ENCODE measurements at places on chromosomes 3 and 15. TPM values are rescaled to one million over a fixed set of nuclear protein-coding genes. Genes with fewer than 3 reads are reported as not detected.

The COLQ gene
- 2.0 TPM for total RNA-seq

DNA sequence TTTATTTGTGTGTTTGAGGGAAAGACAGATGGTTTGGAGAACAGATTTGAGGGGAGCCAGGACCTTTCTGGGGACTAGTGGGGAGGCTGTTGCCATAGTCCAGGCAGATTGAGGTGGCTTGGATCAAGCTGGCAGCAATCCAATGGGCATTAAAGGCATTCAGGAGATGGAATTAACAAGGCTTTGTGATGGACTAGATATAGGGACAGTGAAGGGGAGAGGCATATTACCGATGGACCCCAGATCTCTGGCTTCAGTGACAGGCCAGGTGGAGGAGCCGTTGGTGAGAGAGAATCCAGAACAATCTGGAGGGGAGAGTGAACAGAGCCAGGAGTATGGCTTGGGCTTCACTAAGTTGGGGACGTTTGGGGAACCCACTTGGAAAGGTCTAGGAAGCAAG, 124.8 kb downstream of the EEFSEC start:
- DNase-seq, result no peak

- no peak for DNase-seq
These were observed 57.2 kb downstream of the GPR156 start for GRCh38 chr3:120227710-120228347.

- DNase-seq, result no peak
These were observed 7.9 kb downstream of the NBEAL2 start for GRCh38 chr3:46987319-46987742.

DNA sequence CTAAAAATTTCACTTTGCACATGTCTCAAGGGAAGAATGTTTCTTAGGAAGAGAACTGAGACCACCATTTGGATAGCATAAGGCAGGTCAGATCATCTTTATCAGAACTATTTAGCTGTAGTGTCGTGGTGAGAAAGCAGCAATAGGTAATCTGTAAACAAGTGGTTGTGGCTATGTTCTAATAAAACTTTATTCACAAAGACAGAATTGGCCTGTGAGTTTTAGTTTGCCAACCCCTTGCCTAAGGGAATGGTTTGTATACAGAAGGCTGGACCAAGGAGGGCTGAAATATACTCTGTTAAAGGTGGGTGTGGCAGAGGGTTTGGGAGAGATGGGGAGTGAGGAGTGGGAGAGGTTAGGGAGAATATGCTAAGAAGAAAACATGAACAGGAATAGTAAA, 10.6 kb upstream of the RBM5 start:
- no peak for DNase-seq

DNA sequence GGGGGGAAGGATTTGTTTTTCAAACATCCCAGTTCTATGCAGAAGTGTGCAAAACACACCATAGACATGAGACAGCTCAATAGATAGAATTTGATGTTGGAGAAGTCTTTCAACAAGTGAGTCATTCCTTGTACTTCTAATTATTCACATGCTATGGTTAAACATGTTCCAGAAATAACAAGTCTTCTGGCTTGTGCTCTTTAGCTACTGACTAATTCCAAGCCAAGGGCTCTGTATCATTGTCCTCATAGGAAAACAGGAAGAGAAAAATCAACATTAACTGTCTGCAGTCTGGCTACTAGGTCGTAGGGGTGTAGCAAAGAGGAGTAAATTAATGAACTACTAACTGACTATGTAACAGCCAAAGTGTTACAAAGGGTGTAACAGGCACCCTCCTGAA, 25.8 kb downstream of the LDHAL6B start:
- DNase-seq, result no peak

The ACKR4 gene
- total RNA-seq, result 8.5 TPM

- DNase-seq, result no peak
These were observed 54.5 kb downstream of the UACA start for GRCh38 chr15:70708839-70709238.

The WDR49 gene
- total RNA-seq, result 13.9 TPM

The PLSCR2 gene
- total RNA-seq, result 0.86 TPM

The SHF gene
- 6.4 TPM for total RNA-seq

- DNase-seq, result no peak
These were observed 200.3 kb upstream of the PFN2 start for GRCh38 chr3:150170852-150171520.

The PDZRN3 gene
- 16.0 TPM for total RNA-seq

The PPP1R14D gene
- total RNA-seq, result 0.53 TPM

DNA sequence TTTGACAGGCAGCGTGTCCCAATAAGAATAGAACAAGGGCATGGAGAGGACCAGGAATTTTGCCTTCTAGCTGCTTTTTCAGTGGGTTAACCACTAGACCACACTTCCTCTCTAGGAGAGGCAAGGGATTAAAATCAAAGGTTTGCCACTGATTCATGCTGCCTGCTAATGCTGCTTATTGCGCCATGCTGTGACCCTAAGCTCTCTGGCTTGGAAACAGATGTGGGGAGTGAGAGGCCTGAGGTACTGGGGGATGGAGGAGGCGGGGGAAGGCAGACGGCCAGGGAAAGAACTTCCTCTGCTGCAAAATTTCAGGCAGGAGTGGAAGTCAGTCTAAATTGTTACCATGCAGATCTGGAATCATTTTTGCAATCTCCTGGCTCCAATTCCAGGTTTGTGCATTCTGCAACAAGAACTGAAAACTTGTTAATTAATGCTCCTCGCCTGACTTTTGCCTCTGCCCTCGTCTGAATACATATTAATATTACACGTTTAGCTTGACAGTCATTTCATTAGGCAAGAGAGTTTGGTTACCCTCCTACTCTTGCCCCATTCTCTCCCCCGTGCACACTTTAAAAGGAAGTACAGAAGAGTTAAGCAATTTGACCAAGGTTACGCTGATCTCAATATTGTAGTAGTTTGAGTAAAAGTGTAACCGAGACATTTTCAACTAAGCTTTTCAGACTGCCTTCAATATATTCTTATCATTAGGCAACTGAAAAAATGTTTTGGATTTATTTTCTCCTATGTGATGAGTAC, 121.7 kb upstream of the SPRED1 start:
- DNase-seq, result peak; percentile 79

The CFAP44 gene
- total RNA-seq, result 14.1 TPM

GRCh38 chr3:148878095-148878494, 13.0 kb downstream of the CPA3 start:
- no peak for DNase-seq

DNA sequence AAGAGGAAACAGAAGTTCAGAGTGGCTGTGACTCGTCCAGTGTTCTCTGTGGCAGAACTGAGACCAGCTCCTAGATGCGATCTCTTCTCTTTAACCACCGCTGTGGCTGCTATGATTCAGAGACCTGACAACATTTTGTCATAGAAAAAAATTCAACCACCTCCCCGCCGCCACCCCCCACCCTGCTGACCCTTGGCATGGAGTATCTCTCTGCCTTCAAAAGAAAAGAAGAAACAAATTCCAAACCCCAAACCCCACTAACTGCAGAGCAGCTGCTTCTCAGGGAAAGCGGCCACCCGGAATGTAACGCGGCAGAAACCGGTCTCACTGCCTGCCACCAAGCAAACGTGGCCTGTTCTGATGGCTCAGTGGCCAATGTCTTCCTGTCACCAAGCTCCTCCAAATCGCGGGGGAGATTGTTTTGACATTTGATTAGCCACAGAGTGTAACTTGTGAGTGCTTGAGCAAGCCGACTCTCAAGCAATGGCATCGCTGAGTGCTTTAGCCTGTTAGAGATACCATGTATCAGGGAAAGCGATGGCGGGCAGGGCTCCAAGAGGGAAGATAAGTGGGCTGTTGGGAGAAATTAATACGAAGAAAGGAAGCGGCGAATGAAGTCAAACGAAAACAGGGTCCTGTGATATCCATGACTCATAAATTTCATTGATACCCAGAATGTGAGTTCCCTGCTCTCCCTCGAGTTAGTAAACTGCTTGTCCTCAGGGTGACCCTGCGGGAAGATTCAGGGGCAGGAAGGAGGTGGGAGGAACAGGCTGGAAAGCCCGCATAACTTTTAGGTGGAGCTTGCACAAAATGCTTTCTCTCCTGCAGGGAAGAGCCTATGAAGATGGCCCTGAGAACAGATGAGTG, 44.8 kb upstream of the TLE3 start:
- DNase-seq, result peak; percentile 64

DNA sequence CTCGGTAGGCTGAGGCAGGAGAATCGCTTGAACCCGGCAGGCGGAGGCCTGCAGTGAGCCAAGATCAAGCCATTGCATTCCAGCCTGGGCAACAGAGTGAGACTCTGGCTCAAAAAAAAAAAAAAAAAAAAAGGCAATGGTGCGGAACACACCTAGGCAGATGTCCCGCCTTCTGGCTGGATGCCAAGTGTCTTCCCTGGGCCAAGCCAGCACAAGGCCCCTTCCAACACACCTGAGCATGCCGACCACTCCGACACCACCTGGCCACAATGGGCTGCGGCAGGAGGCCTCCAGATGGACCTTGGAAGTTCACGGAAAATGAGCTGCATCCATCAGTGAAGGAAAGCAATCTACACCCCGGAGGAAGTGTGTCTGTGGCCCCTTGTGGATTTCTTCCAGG, 19.0 kb downstream of the NUP210 start:
- DNase-seq, result no peak

The TMEM212 gene
- 5.2 TPM for total RNA-seq

- DNase-seq, result no peak
These were observed 15.3 kb downstream of the H1-8 start for GRCh38 chr3:129558081-129558771.

- DNase-seq, result no peak
These were observed 30.5 kb downstream of the ACAN start for GRCh38 chr15:88833731-88834100.

- DNase-seq, result no peak
These were observed 140.4 kb upstream of the GALNT15 start for GRCh38 chr3:16033889-16034687.

GRCh38 chr3:190697901-190698300, 164.6 kb downstream of the GMNC start:
- no peak for DNase-seq

DNA sequence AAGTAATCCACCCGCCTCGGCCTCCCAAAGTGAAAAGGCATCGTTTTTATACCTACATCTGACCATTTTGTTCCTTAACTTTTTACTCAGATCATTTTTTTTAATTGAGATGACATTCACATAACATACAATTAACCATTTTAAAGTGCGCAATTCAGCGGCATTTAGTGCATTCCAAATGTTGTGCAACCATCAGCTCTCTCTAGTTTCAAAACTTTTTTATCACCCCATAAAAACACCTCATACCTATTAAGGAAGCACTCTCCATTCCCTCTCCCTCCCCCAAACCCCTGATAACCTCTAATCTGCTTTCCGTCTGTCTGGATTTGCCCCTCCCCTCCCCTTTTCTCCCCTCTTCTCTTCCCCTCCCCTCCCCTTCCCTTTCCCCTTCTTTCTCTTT, 310.1 kb downstream of the UACA start:
- DNase-seq, result no peak

GRCh38 chr3:8555113-8555661, 53.6 kb downstream of the LMCD1 start:
- no peak for DNase-seq

- no peak for DNase-seq
These were observed 8.9 kb downstream of the USP3 start for GRCh38 chr15:63513271-63513670.

DNA sequence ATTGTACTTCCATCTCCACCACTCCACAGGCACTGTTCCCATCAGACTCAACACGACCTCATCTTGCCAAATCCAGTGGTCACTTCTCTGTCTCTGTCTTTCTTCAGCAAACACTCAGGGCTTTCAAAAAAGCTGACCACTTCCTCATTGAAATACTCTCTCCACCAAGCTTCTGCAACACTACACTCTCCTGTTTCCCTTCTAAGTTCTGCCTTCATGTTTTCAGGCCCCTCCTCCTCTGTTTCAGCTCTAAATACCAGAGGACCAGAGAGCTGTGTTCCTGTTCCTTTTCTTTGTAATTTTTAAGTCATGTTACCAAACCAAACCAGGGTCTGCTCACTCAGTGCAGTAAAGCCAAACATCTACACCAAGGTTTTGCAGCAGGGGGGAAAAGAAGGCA, 33.8 kb upstream of the ACP3 start:
- no peak for DNase-seq

DNA sequence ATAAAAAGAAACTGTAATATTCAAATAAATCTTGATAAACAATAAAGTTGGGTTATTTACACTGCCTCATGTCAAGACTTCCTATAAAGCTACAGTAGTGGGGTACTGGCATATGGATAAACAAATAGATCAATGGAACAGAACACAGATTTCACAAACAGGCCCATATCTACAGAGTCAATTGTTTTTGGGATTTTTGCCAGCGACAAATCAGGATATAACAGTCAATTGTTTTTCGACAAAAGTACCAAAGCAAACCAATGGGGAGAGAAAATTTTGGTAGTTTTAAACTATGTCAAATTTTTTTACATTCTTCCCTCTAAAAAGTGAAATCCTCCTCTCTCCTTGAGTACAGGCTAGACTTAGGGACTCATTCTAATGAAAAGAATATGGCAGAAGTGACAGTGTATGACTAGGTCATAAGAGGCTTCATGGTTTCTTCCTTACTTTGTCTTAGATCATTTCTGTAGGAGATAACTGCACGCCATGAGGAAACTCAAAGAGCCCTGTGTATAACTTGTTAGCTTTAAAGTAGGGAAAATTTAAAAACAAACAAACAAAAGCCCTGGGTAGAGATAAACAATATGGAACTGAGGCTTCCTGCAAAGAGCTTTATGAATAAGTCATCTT, 16.9 kb downstream of the IP6K1 start:
- DNase-seq, result no peak

GRCh38 chr3:182959474-182960350, 20.6 kb downstream of the DCUN1D1 start:
- DNase-seq, result no peak

DNA sequence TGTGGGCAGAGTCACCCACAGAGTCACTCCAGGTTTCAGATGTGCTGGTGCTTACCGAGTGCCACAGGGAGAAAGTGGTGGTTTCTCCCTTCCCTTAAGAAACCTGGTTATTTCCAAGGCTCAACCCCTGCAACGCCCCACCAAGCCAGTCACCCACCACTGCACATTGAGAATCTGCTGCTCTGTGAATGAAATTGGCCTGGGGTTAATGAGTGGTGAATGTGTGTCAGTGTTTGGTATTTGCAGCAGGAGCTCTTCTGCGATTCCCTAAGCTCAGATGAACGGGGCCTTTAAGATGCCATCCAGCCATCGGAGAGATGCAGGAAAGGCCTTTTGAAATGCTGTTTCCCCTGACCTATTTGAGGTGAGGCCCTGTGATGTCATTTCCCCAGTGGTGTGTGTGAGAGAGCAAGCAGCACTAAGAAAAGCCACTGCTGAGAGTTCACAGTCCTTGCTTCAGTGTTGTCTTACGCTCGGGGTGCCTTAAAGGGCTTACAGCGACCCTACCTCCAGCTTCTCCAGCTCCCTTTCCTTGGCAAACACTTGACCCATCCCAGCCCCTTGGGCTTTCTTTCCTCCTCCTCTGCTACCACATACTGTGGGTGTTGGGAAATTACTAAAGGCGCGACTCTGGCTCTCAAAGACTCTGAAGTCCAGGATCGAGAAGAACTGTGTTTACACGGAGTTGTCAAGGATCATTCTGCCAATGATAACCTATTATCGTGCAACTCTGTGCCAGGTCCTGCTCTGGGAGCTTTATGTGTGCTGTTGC, 68.9 kb downstream of the SMAD3 start:
- DNase-seq, result no peak
